ENCODE measurements at places on chromosomes 7 and 10. TPM values are rescaled to one million over a fixed set of nuclear protein-coding genes. Genes with fewer than 3 reads are reported as not detected.

Gene SPOCK2
- total RNA-seq: 36.6 TPM

Gene DDX50
- total RNA-seq: 35.7 TPM

Gene PON3
- total RNA-seq: 1.9 TPM

Gene OR2A42
- total RNA-seq: not detected

Gene TMEM176A
- 48.4 TPM for total RNA-seq

DNA sequence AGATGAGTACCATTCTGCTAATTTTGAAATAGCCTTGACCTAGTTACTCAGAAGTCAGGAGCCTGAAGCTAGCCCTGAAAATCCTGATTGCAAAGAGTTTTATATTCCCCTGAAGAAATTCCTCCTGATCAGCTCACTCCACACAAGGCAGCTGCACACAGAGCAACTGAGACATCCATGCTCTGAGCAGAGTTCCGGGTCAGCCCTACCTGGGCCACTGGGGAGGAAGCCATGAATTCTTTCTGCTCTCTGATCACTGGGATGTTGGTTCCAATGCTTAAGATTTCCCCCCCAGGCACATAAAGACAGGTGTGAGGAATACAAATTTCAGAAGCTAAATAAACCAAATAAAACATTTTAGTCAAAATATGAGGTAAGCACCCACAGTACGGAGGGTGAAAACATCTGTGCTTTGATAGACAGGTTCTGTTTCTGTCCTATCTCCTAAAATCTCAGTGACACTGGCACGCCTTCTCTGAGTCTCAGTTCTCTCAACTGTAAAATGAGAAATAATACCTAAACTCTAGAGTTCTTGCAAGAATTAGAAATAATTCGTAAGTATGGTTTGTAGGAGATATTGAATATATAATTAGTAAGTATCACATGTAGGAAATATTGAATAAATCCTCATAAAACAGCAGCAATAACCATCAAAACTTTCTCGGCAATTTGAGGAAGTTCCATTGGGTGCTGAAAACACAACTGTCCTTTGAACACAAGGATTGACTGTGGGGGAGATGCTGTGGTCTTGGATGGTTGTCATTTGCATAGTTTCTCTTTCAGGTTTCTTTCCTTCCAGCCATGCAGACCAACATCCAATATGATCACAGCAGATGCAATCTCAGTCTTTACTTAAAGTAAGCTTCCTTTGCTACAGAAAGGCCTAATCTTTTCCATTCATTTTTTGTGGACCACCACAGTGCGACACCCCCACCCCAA, 133.0 kb upstream of the TNS3 start:
- DNase-seq: peak; percentile 35

DNA sequence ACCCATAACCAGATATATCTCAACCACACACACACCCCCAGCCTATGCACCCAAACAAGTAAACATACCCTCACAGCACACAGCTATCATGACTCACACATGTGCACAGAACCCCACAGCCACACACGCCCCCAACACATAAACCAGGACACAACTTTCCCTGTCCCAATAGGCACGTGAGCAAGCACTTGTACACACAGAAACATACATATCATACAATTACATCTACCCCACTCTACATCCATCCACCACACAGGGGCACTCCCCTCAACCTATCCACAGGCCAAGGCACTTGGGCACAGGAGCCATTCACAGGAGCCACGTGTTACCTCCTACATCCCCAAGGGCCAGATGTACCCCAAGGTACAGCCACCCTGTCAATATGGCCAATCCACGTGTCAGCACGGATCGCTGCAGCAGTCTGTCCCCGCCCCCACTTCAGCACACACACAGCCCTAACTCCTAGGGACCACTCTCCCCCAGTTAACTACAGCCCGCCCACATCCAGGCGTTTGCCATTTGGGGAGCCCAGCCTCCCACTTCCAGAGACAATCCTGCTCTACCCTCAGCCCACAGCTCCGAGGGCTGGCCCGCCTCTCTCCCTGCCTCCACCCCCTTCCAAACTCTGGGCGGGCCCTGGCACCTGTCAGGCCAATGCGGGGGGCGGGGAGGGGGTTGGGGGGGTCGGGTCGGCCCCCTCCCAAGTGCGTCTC, 163.5 kb downstream of the SH3PXD2A start:
- no peak for DNase-seq

DNA sequence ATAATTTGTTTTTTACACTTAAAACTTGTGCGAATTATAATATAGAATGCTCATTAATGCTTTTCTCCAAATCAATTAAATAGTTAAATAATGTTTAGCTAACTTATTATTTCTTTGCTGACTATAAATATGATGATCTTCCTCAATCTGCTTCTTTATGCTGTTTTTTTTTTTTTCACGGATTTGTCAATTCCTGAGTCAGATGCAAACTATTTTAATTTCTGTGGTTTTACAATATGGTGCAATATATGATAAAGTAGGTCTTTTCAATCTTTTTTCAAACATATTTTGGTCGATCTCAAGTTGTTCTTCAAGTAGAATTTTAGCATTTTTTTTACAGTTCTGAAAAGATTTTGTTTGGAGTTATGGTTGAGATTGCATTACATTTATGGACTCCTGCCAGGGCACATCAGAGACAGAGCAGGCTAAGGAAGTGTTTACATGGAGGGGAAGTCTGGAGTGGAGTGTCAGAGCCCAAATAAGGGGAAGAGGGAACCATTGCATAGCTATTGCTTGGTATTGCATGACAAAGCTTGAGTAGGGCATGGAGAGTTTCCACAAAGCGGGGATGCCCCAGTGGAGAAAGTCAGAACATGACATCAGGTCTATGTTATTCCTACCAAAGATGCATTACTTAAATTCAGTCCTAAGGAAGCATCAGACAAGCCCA, 204.4 kb downstream of the OTUD1 start:
- DNase-seq: peak; percentile 18

DNA sequence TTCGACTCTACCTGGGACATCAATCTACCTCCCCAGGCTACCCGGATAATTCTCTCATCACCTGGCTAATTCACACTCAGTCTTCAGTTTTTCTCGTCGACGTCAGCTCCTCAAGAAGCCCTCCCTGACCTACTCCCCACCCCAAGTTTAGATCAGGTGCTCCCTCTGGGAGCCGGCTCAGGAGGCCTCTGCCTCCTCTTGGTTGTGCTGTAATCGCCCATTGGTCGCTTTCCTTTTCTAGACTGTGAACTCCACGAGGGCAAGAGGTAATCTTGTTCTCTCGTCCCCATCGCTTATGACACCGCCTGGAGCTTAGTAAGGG, 461 bp upstream of the WIPF3 start:
- DNase-seq: peak; percentile 17

DNA sequence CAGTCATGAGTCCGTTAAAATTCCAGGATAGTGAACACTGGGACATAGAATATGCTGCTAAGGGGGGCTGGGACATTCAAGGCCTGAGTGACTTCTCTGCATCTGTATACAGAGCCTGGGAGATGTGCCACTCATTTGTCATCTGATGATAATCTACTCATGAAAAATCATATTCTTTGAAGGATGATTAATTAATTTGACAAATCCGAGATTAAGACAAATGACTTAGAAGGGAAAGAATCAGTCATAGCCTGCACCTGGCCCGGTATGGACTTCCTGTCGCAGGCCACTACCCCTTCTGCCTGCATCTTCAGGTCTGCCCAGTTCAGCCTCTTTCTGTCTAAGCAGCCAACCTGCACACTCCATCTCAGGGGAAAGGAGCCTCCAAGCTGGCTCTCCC, 18.8 kb upstream of the FAM170B start:
- no peak for DNase-seq

- DNase-seq: peak; percentile 22
Observed at GRCh38 chr10:10515479-10516204, 502.0 kb upstream of the CELF2 start.

DNA sequence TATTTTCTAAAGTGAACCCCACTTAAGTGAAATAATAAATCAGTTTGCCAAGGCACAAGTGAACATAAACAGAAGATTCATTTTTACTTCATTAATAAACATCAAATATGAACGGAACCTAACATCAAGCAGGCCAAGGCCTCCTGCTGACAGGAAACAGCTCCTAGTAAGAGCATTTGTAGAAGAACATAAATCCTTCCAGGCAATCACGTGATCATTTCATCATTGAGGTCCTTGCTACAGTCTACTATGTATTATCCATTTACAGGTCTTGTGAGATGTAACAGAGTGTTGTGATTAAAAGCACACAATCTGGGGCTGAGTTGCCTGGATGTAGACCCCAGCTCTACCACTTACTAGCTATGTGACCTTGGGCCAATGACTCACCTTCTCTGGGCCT, 70.6 kb downstream of the CALD1 start:
- DNase-seq: no peak

DNA sequence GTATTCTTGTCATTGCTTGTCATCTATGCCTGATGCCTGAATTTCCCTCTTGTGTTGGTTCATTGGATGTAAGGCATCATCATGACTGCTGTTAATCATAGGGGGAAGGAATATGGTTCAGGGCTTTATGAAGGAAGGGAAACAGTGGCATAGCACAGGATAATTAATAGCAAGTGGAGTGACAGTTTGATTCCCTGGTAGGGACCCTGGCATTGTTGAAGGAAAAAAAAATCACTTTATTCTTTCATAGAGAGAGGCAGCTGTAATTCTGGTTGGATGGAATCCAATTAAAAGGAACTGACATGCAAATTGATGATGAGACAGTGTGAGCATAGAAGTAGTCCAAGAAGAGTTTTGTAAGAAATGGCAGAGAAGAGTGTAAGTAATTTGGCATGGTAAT, 121.4 kb downstream of the AUTS2 start:
- no peak for DNase-seq

DNA sequence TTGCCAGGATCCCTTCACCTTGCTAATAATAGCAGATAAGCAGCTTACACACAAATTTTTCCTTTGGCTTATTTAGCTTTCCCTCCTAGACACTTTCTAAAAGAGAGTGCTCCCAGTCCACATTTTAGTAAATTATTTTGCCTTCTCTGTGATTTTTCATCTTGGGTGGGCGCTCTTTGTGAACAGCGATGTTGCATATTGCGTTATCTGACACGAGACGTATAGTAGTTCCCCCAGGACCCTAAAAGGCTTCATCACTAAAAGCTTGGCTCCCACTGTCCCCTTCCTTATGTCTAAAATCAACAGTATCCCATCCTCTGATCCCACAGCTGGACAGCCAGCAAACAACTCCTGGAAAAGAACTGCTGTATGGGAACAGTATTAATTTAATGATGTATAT, 232.9 kb downstream of the DYNC1I1 start:
- DNase-seq: no peak

DNA sequence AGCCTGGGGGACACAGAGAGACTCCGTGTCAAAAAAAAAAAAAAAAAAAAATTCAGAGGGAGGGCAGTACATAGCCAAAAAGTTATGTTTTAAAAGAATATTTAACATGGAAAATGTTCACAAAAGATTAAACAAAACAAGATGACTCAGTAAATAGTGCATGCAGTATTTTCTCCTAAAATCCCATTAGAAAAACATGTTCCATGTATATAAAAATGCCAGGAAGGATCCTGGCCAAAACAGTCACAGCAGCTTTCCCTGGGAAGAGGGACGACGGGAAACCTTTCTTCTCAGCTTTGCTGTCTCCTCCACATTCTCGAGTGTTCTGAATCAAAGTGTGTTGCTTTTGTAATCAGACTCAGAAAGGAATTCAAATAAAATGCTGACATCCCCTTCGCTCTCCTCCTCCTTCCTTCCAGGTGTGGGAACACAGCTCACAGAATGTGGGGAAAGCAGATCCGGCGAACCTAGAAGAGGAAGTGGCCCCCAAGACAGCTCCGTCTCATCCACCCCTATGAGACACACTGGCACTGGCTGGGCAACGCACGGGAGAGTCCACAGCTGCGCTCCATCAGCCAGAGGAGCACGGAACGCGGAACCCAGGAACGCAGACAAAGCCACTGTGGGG, 139.4 kb downstream of the MAD1L1 start:
- no peak for DNase-seq

- DNase-seq: no peak
Observed at GRCh38 chr10:126022841-126023240, 126.5 kb downstream of the FANK1 start.

DNA sequence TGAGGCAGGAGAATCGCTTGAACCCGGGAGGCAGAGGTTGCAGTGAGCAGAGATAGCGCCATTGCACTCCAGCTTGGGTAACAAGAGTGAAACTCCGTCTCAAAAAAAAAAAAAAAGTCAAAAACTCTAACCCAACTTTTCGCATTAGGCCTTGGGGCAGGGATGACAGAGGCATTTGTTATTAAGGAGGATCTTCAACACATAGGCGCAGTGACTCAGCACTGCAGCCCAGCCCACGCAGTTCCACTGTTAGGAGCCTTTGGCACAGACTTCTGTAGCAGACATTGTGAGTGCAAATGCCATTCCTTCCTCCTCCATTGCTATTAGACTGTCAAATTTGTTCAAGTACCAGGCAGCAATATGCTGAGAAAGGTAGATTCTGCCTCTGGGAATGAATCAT, 43.1 kb upstream of the KLHL7 start:
- peak; percentile 25 for DNase-seq

GRCh38 chr7:134153493-134154136, 26.5 kb downstream of the LRGUK start:
- DNase-seq: no peak

- DNase-seq: no peak
Observed at GRCh38 chr7:32275216-32276009, 205.2 kb upstream of the PDE1C start.

DNA sequence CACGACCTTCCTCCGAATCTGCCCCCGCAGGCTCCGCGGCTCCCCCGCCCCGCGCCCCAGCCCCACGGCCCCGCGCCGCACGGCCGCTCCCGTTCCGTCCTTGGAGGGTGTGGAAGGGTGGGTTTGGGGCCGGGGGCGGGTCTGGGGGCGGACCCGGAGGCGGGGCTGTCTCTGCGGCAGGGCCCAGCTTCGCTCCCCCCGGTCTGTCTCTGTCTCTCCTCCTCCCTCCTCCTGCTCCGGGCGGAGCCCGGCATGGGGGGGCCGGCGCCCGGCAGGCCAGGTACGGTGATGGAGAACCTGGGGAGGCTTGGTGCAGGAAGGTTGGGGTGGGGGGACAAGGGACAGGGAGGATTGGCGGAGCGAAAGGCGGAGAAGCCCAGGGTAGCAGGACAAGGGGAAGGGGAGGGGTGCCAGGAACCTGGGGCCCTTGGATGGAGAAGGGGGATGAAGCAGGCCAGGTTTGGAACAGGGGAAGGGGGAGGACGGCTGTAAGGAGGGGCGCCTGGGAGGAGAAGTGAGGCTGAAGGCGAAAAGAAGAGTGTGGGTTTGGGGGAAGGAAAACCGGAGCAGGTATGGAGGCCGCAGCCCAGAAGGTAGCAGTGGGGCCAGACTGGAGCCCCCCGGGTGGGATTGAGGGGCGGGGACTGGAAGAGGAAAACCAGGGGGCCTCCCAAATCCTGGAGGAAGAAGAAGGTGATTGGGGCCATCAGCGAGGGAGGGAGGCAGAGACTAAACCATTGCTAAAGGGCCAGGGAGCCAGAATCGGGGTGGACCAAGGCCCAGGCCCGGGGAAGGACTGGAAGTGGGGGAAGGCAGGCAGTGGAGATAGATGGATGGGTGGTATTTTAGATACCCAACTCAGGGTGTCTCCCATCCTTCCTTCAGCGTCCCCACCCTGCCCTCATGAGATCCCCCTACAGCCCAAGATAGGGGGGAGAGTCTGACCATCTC, at the start of gene NYAP1:
Gene NYAP1, plus strand, starts transcription at position 206 of the 951 bp plus-strand sequence. CDS start 1,385 bp downstream, outside the sequence.
- DNase-seq: peak; percentile 67

Measured in adrenal gland (tissue), 19 donors.